ENCODE measurements at places on chromosomes 2 and 18.
A peak's percentile ranks its signal among the peaks of the same experiment; 100 is the strongest.

- DNase-seq = no peak
Measured at GRCh38 chr2:210475706-210476105, 853 bp downstream of the LANCL1 start.

DNA sequence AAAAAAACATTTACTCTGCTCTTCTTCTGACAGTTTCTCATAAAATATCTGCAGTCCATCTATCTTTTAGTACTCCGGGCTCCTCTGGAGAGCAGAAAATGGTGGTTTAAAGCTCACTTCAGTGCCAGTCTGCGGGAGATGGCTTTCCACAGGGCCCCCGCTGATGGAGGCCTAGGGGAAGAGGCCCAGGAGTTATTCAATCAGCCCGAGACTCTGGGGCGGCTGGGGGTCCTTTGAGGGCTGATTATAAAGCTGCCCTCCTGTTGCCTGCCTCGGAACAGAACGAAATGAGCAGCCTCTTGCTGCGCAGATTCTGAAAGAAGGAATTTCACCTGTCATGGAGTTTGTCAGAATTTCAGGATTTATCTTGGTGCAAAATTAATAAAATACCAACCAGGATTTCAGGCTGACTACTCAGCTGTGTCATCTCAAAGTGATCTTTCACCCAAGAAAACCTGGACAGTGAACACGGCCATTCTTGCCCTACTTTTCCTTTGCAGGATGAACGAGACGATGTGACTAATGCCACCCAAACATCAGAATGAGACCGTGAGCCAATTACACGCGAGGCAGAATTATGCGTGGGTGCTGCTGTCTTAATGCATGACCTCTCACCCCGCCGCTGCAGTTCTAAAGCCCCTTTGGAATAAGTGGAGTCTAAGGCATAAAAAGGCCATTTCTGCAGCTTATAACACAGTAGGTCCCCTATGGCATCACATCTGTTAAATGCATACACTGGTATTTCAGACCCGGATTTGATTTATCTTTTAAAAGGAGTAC lies 273.8 kb downstream of the ZNF521 start:
- DNase-seq = no peak

GRCh38 chr2:74735564-74735963 lies 81.5 kb downstream of the SEMA4F start:
- DNase-seq = no peak

- DNase-seq = no peak
Measured at GRCh38 chr2:192203876-192204275, 9.1 kb upstream of the TMEFF2 start.

DNA sequence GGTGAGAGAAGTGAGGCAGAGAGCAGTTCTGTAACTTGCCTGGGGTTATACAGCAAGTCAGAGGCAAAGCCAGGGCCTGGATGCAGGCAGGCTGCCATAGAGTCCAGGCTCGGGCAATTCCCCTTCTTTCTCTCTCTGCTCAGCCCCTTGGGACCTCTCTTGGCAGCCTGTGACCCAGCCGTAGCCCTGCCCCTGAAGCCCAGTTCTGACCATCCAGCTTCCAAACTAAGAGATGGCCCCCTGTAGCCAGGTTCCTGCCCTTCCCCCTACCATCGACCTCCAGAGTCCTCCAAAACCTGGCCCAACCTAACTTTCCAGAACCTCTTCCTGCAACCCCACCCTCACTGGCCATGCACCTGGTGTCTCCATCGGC lies 201.2 kb downstream of the CTIF start:
- no peak for DNase-seq

GRCh38 chr2:12177455-12178288 lies 431.2 kb downstream of the LPIN1 start:
- DNase-seq = no peak

DNA sequence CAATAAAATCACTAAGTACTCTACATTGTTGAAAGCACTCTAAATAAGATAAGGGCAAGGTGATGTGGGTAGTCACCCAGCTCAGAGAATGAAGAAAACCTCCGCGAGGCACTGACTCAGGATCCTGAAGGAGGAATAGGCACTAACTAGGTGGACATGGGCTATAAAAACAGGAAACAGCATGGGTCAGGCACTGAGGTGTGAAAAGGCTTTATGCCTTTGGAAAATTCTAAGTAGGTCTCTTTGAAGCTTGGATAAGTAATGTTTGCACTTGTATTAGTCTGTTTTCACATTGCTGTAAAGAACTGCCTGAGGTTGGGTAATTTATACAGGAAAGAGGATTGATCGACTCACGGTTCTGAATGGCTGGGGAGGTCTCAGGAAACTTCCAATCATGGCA lies 161.6 kb downstream of the EPHA4 start:
- no peak for DNase-seq

DNA sequence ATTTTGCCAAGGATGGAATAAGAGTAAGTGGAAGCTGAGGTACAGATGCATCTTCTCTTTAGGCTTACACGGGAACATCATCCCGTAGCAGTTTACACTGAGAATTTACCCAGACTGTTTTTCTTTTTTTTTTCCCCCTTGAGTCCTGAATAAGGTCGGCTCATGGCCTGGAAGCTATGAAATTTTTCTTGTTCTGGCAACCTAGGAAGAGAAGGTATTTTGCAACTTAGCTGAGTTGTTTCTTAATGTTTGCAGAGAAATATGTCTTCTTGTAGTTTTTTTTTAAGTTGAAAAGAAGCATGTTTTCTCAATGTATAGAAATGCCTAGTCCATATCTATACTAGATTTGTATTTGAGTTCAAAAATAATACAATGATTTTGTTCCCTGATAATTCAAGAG lies 712.5 kb downstream of the TDRD15 start:
- no peak for DNase-seq

DNA sequence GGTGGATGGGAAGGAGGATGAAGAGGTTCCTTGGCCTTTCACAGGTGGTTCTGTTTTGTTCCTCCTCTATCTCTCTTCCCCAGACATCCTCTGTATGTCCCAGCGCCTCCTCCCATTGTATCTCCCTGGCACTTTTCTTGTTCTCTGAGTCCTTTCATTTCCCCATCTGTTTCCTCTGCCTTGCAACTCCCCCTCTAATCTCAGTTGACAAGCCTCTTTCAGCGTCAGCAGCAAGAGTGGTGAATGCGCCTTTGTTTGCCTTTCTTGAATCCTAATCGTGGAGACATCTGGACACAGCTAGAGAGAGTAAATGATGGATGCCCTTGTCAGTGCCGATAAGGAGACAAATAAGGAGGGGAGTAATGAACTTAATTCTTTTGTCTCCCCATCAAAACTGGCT lies 167.0 kb downstream of the NDUFA10 start:
- no peak for DNase-seq

GRCh38 chr18:13295894-13296293 lies 77.3 kb downstream of the LDLRAD4 start:
- no peak for DNase-seq

DNA sequence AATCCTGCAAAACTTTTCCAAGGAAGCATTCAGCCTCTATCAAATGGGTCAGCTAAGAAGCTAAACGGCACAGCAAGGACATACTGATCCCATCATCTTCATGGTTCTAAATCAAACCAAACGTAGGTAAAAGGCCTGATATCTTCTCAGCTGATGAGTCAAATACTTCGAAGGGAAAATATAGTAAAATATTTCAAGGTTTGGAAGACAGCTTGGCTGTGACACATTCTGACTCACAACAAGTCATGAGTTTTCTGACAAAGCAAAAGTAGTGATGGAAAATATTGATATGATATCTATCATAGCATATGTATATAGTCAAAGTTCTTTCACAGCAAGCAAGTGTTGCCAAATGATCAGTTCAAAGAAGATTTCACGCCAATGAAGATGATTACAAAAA lies 31.5 kb downstream of the DOCK10 start:
- no peak for DNase-seq

DNA sequence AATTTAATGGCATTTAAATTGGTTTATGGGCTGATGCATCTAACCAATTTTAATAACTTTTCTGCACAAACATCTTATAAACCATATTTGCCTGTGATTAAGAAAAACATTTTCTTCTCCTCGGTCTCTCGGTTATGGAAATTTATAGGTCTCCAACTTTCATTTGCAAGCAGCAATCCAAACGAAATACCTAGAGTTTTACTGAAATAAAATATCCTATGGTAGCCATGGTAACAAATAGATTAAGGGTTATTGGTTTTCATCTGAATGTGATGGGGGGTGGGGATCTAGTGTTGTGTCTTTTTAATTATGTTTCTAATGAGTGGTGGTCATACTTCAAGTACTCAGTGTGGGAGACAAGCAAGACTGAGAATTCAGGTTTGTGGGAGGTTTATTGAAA lies 2.9 kb downstream of the KLHL29 start:
- no peak for DNase-seq

DNA sequence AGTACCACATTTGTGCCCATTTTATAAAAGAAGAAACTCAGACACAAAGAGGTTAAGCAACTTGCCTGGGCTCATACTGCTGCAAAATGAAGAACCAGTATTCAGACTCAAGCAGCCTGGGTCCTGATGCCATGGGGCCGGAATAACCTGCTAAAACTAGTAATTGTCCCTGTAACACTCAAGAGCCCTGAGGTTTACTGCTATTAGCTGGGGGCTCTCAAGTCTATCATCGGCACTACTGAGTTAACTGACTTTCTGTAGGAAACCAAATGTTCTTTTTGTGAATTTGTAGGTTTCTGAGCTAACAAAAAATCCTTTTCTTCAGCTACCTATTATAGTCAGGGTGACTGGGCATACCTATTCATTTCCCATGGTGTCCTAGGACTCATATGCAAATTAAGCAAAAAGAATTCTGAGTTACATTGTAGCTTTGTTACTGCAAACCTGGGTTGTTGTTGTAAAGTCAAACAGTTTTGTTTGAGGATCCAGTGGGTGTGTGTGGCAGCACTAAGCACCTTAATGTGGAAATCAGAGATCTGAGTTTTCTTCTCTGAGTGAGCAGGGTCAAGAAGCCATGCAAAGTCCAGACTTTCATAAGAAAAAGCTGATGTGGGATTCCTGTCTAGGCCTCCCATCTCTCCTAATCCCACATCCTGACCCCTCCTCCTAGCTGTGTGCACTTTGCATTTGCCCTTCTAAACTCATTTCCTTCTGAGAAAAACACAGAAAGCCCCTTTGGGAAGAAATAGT lies 72.4 kb upstream of the TNP1 start:
- no peak for DNase-seq

- DNase-seq = no peak
Measured at GRCh38 chr2:165371356-165371755, 98.1 kb upstream of the CSRNP3 start.

DNA sequence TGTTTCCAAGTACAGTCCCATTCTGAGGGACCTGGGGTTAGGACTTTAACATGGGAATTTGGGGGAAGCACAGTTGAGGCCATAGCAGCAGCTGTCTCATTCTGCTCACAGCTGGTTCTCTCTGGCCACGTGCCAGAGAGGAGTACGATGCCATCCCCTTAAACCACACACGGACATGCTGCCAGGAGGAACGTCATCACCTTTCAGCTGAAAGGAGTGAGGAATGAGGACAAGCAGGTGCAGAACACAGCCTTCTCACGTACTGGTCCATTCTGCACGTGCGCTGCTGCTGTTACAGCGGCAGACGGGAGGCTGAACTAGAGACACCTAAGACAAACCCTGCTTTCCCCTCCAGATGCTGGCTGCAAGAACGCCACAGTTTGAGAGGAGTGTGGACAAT lies 33.5 kb downstream of the ODC1 start:
- no peak for DNase-seq

- peak; percentile 58 for DNase-seq
Measured at GRCh38 chr2:235050980-235051351, 99.1 kb downstream of the SH3BP4 start.

GRCh38 chr2:174071321-174071720 lies 106.1 kb upstream of the SP3 start:
- DNase-seq = no peak

DNA sequence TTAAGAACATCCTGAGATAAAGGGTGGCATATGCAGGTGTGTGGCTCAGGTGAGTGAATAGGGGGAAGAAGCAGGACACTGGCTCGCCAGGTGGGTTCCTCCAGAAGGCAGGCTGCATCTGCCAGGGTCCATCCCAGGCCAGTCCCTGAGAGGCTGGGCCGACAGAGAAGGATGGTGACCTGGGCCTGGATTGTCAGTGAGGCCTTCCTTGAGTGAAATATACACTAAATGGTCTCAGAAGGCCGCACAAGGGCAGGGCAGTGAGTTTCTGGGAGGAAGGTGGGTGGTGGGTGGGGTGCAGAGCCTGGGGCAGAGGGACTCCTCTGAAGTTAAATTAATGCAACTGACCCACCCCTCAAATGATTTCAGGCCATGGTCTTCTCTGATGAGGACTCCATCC lies 182.1 kb downstream of the ANKRD30B start:
- DNase-seq = no peak
